ENCODE measurements at places on chromosomes 6 and 20.

DNA sequence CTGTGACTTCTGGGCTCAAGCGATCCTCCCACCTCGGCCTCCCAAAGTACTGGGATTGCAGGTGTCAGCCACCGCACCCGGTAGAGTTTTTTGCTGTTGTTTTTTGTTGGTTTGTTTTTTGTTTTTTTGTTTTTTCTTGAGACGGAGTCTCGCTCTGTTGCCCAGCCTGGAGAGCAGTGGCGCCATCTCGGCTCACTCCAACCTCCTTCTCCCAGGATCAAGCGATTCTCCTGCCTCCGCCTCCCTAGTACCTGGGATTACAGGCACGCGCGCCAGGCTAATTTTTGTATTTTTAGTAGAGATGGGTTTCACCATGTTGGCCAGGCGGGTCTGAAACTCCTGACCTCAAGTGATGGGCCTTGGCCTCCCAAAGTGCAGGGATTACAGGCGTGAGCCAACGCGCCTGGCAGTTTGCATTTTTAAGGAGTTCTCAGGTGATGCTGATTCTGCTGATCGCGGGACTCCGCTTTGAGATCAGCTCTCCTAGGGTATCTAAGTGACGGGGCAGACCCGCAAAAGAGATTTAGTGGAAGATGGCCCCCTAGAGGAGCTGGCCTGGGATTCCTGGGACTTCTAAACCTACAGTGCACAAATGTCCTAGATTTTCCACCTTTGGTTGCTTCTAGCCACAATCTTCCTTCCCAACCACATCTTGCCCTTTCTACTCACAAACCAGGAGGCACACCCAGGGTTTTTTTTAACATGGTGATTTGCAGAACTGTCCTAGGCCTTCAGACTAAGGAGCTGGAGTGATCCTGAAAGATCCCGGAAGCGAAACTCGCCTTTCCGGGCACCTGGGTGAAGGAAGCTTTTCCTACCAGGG, 45.2 kb downstream of the DPPA5 start:
- no peak for DNase-seq
- peak overlapping the region; percentile 98 for H3K27ac ChIP-seq
- peak overlapping the region; percentile 99 for H3K4me3 ChIP-seq
- peaks cover 14% of the 10 kb centered on the region for H3K27me3 ChIP-seq

DNA sequence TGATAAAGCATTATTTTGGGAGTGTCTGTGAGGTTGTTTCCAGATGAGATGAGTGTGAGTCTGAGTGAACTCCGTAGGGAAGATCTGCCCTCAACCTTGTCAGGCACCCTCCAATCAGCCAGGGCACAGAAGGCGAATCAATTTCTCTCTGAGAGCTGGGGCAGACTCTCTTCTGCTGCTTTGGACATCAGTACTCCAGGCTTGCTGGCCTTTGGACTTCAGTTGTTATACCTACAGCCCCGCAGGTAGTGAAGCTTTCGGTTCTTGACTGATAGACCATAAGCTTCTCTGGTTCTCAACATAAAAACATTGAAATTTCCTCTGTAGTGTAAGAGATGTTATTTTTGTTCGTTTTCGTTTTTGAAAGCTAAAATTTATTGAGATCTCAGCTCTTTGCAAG, 71.4 kb downstream of the MAFB start:
- no peak overlapping the region for H3K4me3 ChIP-seq
- H3K27ac ChIP-seq: no peak overlapping the region
- no peak for DNase-seq
- peaks cover 32% of the 10 kb centered on the region for H3K27me3 ChIP-seq

GRCh38 chr6:157982102-157982562, 469 bp downstream of the SYNJ2 start:
- H3K27ac ChIP-seq: peak overlapping the region; percentile 55
- peaks cover 17% of the 10 kb centered on the region for H3K4me1 ChIP-seq
- H3K27me3 ChIP-seq: no peaks in the 10 kb centered on the region

DNA sequence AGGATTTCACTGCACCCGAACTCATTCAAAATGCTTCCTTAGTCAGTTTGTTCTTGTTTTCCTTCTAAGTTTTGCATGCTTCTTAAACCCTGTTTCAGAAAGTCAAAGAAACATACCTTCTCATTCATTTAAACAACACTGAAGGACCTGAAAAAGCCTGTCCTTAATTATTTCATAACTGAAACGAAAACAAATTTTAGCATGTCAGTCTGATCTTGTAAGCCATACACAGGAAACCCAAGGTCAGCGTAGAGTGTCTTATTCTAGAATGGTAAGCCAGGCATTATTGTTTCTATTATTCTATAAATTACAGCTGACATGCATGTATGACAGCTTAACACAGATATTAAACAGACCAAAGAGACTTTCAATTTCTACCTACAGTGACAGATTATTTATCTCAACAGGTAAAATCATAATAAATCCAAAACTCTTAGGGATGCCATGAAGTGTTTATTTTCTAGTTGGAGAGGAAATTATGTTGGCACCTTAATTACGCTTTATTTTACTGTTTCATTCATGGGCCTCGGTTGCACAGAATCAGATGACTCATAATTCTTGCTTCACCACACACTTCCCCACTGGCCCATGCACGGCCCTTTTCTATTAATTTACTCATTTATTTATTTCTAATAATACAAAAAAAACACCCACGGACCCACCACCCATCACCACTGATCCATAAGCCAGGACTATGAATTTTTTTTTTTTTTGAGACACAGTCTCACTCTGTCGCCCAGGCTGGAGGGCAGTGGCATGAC, 39.3 kb upstream of the DUSP22 start:
- peak overlapping the region; percentile 93 for H3K27ac ChIP-seq
- peaks cover 2% of the 10 kb centered on the region for H3K36me3 ChIP-seq
- no peak for DNase-seq

DNA sequence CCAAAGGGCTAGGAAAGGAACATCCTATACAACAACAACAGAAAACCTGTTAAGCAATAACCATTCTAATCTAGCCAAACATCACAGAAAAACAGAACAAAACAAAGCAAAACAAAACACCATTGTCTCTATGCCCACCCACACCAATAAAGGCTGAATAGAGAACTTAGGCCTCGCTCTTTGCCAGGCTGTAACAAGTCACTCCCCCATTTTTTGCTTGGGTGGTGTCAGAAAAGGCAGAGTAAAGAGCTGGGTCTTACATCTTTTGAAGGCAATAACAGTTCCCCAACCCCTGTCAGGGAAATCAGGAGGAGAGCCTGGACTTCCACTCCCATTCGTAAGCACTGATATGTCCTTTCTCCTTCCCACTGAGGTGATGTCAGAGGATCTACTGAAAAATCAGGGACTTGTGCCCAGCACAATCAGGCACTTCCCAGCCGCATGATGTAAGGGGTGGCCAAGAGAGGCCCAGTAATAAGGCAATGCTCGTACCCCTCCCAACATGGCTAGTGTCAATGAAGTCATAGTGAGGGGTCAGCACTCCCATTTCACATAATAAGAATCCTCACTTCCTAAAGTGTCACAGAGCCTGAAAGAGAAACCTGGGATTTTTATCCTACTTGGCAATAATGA, 31.0 kb downstream of the THEMIS start:
- peaks cover 8% of the 10 kb centered on the region for H3K36me3 ChIP-seq
- H3K27ac ChIP-seq: peak overlapping the region; percentile 12
- no peak for DNase-seq
- H3K27me3 ChIP-seq: no peaks in the 10 kb centered on the region
- peak overlapping the region; percentile 63 for H3K4me3 ChIP-seq
